ENCODE measurements at places on chromosomes 7 and 10.

DNA sequence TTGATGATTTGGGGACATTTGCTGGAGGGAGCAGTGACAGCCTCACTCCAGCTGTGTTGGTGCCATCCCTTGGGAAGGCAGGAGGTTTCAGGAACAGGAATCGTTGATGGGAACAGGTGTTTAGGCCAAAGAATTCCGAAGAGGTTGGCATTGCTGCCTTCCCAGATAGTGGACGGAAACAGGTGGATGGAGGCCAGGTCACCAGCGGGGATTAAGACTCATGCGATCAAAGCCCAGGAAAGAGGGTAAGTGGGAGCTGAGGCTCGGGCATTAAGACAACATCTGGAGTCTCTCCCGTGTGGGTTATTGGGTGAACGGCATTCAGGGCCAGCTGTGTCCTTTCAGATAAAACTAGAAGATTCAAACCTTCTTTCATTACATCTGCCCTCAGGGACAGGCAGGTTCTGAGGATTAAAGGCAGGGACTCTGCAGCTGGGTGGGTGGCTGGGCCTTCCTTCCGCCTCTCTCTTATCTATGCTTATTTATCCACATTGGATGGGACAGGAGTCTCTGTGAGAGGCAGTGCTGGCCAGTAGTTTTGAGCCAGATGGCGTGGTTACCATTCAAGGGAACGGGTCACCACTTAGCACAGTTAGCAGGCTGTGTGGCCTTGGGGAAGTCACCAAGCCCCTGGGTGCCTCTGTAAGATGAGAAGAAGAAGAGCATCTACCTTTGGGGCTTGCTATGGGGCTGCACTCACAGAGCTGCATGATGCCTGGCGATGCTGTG is 67.6 kb downstream of the INSIG1 start:
- no peak for DNase-seq

GRCh38 chr7:28442540-28443420 is 30.5 kb downstream of the CREB5 start:
- peak; percentile 36 for DNase-seq

DNA sequence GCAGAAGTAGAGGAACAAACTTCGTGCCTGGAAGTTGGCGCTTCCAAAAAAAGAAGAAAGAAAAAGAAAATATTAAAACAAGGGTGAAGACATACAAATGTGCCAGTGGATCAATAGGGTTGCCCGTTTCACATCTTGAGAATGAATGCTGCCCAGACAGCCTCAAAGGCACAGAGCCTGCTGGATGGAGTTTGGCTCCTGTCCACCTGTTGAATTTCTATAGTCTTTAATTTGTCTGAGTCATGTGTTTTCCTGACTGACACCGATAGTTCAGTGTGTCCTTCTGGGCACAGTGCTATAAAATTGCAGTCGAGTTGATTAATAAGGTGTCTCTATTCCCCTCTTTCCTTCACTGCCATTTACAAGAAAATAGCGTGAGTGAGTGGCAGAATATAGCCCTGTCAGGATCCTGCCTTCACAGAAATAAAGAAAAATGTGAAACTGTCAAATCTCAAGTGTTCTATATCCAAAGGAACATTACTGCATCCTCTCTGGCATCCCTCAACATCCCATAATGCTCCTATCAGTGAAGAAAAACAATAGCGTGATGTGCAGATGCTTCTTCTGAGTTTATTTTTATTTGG is 471.3 kb upstream of the AUTS2 start:
- no peak for DNase-seq

DNA sequence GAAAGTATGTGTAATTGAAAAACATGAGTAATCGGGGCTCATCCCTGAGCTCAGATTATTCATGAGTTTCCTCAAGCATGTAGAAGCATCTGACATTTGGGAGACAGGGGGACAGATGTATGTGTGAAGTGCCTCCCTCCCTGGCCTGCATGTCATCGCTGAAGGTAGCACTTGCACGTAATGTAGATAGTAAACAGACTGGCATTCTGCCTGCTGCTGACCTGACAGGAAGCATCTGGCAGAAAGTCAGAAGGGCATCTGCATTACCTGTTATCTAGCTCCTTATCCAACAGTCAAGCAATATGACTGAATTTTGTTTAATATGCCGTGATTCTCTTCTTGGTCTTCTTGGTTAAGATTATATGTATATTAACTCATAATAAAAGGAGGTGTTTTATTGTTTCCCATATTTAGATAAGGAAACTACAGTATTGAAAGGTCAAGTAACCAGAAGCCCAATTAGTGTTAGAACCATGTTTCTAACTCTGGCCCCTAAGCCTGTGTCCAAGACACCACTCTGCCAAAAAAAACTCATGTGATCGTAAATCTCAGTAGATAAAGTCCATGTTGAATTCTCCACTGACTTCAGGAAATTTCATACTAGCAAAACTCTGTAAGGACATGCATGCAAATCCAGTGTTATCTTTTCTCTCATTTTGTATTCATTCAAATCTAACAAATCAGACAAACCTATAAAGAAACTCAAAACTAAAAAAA is 918.1 kb upstream of the MBL2 start:
- no peak for DNase-seq

GRCh38 chr10:77944519-77944918 is 18.0 kb upstream of the DLG5 start:
- peak; percentile 84 for DNase-seq

DNA sequence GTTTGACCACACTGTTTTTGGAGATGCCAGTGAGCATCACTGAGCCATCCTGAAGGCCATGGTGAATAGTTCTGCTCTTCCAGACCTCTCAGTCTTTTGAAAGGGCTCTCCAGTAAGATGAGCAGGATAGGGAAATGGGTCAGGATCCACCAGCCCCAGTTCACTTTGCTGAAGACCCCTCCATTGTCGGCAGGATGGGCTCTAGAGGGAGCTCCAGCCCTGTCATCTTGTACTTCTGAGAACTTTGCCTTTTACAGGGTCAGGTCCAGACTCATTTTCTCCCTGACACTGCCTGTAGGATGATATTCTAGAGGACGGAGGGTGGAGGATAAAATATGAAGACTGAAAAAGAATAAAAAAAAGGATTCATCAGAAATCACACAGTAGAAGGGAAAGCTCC is 13.1 kb downstream of the LHFPL3 start:
- DNase-seq, result no peak

DNA sequence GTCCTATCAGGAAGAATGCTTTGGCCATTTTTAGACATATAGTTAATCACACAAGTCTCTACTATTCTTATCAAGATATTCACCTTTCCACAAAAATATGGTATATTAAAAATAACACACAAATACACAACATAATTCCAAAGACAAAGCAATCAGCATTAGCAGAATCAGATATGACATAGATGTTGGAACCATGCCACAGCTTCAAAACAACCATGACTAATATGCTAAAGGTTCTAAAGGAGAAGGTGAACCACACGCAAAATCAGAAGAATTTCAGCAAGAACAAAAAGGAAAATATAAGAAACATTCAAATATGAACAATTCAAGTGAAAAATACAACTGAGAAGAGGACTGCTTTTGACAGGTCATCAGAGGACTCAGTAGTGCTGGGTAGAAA is 670.2 kb upstream of the SORCS1 start:
- DNase-seq, result peak; percentile 52

GRCh38 chr10:29199941-29200679 is 88.8 kb upstream of the LYZL1 start:
- DNase-seq, result no peak

- DNase-seq, result no peak
These were observed 222.3 kb upstream of the ZNF32 start for GRCh38 chr10:43870968-43871439.

DNA sequence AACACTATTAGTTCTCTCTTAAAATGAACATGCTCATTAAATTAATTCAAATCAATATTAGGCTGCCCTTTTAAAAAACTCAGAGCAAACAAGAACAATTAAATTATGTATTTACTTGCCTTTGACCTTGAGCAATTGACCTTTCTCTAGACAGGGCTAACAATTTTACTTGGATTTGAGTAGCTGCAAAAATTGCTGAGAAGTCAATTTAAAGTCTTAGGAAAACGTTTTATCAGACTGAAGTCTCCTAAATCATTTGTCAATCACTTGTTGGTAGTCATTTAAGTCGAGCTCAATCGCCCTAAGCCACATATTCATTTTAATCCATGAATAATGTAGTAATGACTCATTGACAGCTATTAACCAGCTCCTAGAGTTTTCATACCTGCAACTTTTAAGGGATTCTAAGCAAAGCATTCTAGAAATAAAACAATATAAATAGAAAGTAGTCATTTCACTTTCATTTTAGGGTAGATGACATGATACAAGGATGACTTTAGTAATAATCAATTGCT is 84.9 kb upstream of the SEC61G start:
- DNase-seq, result peak; percentile 35

GRCh38 chr7:48004032-48004431 is 24.6 kb upstream of the HUS1 start:
- no peak for DNase-seq

- DNase-seq, result peak; percentile 60
These were observed 384 bp downstream of the DCLRE1C start for GRCh38 chr10:14953424-14954000.

DNA sequence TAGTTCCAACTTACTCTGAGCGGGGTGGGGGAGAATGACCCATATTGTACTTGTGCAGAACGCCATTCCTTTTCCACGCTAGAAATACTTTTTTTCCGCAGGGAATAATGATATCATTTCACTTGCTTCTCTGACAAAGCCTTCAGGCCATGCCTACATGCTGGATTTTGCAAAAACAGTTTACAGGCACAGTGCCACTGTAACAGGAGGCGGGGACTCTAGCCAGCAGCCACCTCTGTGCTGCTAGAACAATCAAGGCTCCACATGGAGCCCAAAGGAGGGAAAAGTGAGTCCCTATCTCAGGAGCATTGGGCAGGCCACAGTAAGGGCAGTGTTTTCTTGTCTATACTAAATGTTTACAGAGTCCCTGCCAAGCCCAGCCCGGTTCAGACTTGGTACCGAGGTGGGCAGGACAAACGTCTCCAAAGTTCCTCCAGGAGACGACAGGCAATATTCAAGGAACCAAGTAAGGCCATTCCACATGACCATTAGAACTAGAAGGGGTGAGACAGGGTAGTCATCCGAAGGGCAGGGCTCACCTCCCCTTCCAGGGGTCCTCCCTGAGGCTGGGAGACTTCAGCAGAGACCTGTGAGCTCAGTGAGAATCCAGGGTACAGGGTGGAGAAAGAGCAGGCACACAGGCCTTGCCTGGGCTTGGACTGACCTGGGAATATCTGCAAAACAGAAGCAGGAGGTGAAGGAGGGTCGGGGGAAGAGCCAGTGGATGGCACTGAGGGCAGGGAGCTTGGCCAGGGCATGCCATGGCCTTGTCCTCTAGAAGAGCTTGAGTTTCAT is 90.9 kb upstream of the NPS start:
- DNase-seq, result no peak

- no peak for DNase-seq
These were observed 114.1 kb downstream of the POU6F2 start for GRCh38 chr7:39091774-39092173.

DNA sequence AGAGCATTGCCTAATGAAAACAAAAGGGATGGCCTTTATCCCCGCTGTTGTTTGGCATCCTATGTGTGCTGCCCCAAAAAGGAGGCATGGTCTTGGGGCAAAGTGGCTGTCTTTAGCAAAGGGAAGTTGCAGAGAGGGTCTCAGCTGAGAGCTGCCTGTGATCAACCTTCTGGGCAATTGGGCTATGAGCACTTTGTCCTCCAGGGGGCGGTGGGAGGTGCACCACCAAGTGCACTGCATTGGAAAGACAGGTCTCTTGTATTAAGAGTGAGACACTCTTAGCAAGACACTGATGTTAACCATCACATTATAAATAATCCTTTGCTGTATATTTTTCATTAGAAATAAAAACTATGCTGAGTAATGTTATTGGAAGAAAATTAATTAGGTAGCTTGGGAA is 314.8 kb downstream of the POM121L12 start:
- DNase-seq, result no peak

- no peak for DNase-seq
These were observed 13.5 kb downstream of the ZNF503 start for GRCh38 chr10:75388082-75388481.

DNA sequence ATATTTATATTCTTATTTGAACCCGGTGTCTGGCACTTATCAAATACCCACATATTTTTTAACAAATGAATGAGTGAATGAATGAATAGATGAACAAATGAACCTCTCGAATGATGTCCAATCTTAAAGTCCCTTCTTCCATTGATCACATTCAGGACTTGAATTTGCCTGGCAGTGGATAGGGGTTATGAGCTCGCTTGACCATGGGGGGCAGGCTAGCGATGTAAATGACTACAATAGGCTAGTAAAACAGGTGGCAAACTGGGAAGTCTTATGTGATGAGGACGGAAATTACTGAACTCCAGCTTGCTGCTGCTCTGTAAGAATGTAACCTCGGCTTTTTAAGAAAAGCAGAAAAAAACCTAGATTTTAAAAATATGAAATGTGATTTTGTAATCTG is 247.7 kb upstream of the DKK1 start:
- no peak for DNase-seq
